ENCODE measurements at places on chromosomes 7 and 10. TPM values are rescaled to one million over a fixed set of nuclear protein-coding genes. Genes with fewer than 3 reads are reported as not detected.

- DNase-seq: no peak
Measured at GRCh38 chr7:149501651-149502050, 4.0 kb upstream of the ZNF746 start.

ARF5 gene
- total RNA-seq: 101 TPM

- no peak for DNase-seq
Measured at GRCh38 chr10:6300106-6300783, 97.5 kb downstream of the PFKFB3 start.

- peak; percentile 83 for DNase-seq
Measured at GRCh38 chr10:133013463-133013862, 71.1 kb upstream of the CFAP46 start.

DNA sequence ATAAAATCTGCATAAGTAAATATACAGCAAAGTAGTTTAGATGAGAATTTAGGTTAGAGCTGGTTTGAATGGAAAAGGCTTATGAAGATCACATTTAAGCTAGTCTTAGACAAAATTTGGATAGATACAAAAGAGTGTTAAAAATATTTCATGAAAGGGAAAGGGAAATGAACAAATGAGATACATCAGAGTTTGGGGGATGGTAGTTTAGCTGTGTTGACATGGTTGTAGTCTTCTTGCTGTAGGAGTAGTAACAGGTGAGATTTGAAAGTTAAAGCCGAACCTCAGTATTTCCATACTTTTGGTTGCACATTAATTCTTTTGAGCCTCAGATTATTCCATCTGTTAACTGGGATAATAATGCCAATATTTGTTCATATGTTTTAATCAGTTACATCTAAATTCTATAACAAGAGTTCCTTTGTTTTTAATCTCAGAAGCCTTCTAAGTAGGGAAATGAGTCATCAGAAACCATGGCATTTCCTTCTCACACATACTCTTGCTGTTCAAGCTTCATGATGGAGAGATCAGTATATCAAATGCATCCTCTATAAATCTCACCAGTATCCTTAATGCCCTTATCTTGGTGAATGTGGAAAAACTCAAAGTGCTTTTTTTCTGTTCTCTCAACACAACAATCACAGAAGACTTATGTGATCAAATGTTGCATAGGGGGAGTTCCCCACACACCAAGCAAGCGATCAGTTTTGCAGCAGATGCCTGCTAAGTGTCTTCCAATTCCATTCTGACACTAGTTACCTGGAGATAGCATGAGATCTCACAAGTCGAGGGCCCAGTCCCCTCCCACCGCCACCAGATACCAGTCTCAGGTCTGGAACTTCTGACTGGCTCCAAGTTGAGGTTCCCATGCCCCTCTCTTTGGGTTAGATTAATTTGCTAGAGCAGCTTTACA lies 84.7 kb downstream of the MAPK8 start:
- DNase-seq: no peak

DNA sequence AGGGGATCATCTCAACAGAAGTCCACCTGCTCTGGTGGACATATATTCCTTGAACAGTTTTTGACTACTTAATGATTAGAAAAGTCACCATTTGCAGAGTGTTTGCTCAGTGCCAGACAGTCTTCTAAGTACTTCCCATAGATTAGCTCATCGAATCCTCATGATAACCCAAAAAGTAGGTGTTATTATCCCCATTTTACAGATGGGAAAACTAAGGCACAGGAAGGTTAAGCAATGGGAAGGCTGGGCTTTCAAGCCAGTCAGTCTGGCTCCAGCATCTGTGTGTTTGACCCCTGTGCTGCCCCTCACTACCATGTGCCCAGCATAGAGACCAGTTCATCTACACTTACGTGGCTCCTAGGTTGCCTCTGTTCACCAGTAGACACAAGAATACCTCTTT lies 15.9 kb downstream of the CDHR3 start:
- no peak for DNase-seq

GRCh38 chr7:24668927-24669635 lies 88.2 kb downstream of the GSDME start:
- no peak for DNase-seq

DNA sequence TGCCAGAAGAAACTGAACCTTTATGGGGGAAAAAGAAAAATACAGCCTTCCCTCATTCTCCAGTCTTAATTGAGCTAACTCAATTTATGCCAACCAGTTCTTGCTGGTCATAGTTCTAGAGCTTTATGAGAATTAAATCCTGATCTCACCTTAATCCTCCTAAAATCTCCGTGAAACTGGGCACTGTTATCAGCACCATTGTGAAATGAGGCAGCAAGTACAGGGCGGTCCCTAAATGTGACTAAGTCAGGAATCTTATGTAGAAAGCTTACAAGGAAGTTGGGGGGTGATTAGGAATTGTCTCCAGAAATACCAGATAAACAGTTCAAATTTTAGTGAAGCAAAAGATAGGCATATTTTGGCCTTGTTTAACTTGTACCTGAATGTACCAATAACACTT lies 10.7 kb upstream of the INSYN2A start:
- no peak for DNase-seq

DNA sequence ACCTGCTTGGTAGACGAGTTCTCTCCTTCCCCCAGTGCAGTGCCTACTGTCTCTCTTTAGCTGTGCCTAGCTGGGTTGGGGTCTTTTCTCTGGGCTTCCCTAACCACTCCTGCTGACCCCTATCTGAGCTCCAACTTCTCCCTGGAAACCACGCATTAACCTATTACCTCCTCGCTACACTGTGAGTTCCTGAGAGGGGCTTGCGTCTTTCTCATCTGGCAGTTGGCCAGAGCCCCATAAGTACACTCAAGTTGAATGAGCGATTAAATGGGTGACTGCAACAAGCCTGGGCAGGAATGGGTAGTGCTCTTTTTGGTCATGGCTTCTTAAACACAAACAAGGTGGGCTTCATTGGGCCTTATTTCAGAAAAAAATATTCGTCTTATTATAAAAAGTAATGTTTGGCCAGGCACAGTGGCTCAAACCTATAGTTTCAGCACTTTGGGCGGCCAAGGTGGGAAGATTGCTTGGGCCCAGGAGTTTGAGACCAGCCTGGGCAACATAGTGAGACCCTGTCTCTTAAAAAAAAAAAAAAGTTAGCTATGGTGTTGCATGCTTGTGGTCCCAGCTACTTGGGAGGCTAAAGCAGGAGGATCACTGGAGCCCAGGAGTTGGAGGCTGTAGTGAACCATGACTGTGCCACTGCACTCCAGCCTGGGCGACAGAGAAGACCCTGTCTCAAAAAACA lies 41.4 kb downstream of the SYPL1 start:
- DNase-seq: no peak

DNA sequence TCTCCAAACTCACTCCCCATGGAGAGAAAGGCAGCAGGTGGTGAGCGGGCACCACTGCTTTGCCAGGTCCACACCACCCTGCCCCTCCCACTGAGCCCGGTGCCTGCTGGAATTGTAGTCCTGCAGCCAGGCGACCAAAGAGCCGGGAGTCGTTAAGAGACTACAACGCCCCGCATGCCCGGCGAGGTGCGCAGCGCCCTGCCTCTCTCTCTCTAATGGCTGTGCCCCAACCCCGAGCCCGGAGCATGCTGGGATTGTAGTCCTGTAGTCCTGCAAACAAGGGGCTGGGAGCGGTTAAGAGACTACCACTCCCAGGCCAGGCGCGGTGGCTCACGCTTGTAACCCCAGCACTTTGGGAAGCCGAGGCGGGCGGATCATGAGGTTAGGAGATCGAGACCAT lies 8.1 kb upstream of the ZNF727 start:
- no peak for DNase-seq

- DNase-seq: no peak
Measured at GRCh38 chr10:102397222-102398171, 2.0 kb downstream of the NFKB2 start.

DNA sequence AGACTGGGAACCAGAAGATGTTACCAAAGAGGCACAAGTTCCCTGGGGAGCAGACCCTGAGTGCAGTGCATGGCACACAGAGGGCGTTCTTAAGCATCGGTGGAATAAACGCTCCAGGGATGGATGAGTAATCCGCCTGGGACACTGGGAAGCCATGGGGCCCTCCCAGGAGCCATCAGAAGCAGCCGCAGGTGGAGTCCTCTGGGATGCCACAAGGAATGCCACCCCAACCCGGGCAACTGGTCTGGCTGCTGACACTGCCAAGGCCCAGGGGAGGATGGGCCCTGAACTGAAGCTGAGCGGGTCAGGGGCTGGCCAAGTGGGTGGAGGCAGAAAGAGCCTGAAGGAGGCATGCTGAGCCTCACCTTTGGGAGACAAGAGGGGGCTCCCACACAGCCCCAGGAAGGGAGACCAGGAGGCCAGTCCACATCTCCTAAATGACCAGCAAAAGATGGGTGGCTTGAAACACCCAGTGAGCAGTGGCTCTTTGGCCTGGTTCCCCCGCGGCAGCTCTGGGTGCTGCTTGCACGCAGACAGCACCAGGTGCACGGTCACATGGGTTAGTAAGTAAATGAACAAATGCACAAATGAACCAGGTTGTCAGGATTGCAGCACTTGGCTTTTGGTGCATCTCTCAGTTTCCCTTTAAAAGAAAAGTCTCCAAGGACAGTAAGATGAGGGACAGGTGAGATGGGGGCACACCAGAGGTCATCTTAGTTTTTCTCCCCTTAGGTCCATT lies 141.3 kb upstream of the ZMIZ1 start:
- no peak for DNase-seq

GRCh38 chr7:28708033-28708951 lies 249.8 kb downstream of the TRIL start:
- no peak for DNase-seq

GRCh38 chr10:103278862-103279298 lies 1.9 kb downstream of the INA start:
- DNase-seq: peak; percentile 40

LIPF gene
- total RNA-seq: not detected

GRCh38 chr7:97499204-97499603 lies 232.7 kb upstream of the TAC1 start:
- no peak for DNase-seq

DNA sequence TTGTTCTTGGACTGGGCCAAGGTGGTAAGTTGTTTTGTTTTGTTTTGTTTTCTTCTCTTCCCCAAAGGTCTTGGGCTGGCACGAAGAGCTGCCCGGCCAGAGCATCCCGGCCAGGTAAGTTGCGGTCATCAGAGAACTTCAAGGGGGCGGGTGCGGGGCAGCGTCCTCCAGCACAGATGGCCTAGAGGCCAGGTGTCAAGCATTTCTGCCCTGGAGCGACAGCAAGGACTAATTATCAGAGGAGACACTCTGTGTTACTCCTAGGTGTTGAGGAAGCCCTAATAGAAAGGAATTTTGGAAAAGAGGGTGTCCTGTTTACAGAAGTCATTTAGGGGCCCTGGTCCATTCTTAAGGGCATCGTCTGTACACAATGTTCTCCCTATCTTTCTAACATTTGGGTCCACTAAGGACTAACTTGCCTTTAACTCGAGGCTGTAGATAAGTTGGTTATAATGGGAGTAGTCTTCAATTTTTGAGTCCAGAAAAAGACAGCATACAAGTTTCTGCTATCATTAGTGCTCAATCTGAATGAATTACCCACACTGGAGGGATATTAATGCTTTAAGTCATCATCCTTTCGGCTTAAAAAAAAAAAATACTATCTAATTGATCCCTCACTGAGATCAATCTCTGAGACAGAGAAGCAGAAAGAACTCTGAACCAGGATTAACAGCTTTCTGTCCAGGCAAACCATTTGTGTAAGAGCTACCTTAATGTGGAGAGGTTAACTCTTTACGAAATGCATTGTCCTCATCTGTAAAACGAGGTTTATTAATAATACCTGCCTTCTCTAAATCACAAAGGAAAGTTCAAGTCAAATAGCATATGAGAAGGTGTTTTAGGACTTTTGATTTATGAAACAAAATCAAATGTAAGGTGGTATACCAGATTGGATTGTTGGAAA lies 1.5 kb downstream of the ITGB8 start:
- no peak for DNase-seq

DNA sequence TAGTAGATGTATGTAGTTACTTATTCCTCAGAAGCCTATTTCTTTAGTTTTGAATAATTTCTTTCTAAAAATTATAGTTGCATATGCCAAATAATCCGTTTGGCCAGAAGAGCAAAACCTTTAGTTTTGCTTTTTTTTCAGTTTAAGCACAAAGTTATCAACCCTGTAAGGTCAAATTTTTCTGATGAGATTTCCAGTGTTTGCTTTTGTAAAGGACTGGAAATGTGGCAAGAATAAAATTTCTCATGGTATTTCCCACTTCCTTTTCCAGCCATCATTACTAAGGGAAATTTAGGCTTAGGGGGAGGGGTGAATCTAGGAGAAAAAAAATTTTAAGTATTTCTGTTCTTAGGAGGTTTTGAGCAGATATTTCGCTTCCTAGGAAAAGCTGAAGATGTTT lies 7.6 kb downstream of the CALD1 start:
- no peak for DNase-seq

GRCh38 chr10:68099736-68100135 lies 9.6 kb upstream of the MYPN start:
- DNase-seq: no peak

- peak; percentile 34 for DNase-seq
Measured at GRCh38 chr10:28761084-28761846, 83.9 kb downstream of the BAMBI start.
